ENCODE measurements at places on chromosomes 5 and 9.
A peak's percentile ranks its signal among the peaks of the same experiment; 100 is the strongest.

DNA sequence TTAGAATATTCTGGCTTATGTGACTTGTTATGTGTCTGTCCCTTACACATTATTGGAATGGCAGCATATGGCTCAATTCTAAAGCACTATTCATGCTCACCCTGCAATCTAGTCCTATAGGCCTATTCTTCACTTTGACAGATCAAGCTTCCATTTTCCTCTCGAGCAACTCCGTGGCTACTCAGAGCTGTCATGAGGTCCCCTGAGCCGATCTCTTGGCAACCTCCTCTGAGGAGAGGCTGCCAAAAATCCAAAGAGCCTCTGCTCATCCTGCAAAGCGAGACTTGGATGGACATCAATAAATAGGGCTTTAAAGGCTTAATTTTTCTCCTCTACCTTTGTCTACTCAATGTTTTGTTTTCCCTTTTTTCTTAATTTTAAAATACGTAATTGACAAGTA, 163.8 kb downstream of the GABRB2 start:
- DNase-seq = no peak

- DNase-seq = no peak
These were observed 45.7 kb downstream of the PRDM6 start for GRCh38 chr5:123134653-123135181.

GRCh38 chr5:63211448-63212132, 633.0 kb downstream of the LRRC70 start:
- DNase-seq = no peak

DNA sequence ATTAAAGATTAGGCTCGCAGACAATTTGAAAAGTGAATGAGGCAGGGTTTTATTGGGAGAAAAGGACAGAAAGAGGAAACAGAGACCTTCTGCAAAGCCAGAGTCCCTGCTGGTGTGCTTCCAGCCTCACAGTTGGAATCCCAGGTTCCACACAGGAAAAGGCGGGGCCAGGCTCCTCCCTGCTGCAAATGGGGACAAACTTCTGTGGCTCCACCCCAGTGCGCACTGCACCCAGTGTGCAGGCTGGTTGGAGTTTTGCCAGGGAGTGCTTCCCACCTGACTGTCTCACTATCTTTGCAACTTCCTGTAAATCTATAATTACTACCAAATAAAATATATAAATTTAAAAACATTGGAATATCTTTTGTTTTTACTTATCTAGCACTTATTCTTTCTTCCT, 386.0 kb upstream of the GRIN3A start:
- DNase-seq = no peak

- DNase-seq = no peak
These were observed 229.7 kb downstream of the ICE1 start for GRCh38 chr5:5652181-5652580.

- DNase-seq = peak; percentile 34
These were observed 154.2 kb downstream of the TMC1 start for GRCh38 chr9:72675586-72675985.

All from fibroblast of skin of left quadriceps (primary cell).